ENCODE measurements at places on chromosomes 5 and 9.

DNA sequence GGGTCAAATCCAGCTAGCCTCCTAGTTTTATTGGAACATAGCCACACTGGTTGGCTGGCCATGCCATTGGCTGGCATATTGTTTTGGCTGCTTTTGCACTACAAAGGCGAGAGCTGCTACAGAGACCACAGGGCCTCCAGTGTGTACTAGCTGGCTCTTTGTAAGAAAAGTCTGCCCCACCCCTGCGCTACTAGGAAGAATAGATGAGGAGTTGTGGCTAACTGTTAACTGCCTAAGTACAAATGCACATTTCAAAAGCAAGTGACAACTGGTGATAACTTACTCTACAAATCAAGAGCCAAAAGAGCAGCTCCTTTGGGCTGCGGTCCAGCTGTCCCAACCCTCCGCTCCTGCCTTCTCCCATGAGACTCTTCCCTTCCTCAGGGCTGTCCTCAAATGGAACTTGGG lies 63.9 kb downstream of the SERINC5 start:
- DNase-seq: peak; percentile 18

DNA sequence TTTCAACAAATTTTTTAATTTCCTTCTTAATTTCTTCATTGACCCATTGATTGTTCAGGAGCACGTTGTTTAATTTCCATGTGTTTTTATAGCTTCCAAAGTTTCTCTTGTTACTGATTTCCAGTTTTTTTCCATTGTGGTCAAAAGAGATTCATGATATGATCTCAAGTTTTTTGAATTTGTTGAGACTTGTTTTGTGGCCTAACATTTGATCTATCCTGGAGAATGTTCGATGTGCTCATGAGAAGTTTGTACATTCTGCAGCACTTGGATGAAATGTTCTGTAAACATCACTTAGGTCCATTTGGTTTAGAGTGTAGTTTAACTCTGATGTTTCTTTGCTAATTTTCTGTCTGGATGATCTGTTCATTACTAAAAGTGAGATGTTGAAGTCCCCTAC lies 14.7 kb upstream of the PPIC start:
- no peak for DNase-seq

- no peak for DNase-seq
These were observed 34.3 kb downstream of the ZNF462 start for GRCh38 chr9:106897236-106897635.

- DNase-seq: no peak
These were observed 134.4 kb downstream of the CACNA1B start for GRCh38 chr9:138011951-138012500.

All from G401 (cell line).